ENCODE measurements at places on chromosomes 13 and 19.

GRCh38 chr19:45862271-45862563, 730 bp downstream of the SYMPK start:
- no peak for DNase-seq

DNA sequence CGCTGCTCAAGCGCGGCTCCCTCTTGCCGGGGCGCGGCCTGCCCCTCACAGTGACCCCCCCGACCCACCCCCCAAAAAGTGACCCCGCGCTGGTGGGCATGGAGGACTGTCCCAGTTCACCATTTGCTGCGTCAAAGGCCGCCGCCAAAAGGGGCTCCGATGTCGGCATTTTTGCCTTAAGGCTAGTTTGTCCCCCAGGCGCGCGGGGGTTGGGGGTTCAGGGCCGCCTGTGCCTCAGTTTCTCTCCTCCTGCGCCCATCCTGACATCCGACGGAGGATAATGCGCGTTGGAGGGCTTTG, 17.1 kb downstream of the NFIX start:
- DNase-seq = no peak

DNA sequence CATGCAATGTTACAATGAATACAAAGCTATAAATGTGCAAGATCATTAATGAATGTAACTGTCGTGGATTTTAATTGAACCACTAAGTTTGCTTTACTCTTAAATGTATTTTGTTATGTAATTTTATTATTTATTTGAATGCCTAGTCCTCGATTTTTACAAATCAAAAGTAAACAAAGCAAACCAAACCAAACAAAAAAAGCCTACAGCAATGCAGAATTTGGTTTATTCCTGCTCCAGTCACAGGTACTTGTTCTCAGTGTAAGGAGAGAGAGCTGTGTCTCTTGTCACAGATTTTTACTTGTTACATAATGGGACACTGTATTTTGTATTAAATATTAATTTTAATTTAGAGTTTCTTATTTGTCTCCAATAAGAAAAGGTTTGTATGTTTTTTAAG, 584.3 kb upstream of the SLITRK6 start:
- DNase-seq = no peak

- DNase-seq = peak; percentile 75
These were observed 20.9 kb downstream of the ZNF536 start for GRCh38 chr19:30393046-30393445.

DNA sequence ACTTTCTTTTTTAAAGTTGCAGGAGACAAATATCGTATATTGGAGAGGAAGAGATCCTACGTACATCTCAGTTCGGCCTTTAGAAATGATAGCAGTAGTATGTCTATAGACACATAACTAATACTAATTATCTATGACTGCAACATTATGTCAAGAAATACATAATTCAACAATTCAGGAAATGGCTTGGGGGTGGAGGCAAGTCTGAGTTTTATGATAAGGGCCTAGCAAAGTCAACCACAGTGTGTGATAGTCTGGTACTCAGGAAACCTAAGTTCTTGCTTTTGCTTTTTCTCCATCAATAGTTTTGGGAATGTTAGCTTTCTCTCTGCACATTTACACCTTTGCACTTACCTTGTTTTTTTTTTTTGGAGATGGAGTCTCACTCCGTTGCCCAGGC, 27.5 kb upstream of the OBI1 start:
- no peak for DNase-seq
